ENCODE measurements at places on chromosomes 11 and 22.

- DNase-seq, result no peak
Observed at GRCh38 chr11:88252208-88252607, 77.0 kb upstream of the RAB38 start.

DNA sequence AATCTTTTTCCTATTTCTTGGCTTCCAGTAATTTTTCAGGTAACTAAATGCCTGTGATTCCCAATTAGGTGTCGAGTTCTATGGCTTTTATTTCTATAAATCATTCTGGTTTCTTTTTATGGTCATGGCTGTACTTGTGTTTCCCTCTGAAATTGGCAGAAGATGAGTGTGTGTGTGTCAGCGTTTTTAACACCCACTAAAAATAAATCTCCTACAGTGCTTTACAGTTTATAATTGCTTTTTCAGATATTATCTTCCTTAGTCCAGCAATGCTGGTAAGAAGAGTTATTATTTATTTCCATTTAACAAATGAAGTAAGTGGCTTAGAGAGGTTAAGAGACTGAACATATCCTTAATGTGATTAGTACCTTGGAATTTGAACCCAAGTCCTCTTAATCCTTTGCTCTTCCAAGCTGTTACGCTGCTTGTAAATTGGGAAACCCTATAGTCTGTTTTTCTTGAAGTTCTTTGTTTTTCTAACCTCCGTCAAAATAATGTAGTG lies 125.2 kb downstream of the TEAD1 start:
- DNase-seq, result no peak

DNA sequence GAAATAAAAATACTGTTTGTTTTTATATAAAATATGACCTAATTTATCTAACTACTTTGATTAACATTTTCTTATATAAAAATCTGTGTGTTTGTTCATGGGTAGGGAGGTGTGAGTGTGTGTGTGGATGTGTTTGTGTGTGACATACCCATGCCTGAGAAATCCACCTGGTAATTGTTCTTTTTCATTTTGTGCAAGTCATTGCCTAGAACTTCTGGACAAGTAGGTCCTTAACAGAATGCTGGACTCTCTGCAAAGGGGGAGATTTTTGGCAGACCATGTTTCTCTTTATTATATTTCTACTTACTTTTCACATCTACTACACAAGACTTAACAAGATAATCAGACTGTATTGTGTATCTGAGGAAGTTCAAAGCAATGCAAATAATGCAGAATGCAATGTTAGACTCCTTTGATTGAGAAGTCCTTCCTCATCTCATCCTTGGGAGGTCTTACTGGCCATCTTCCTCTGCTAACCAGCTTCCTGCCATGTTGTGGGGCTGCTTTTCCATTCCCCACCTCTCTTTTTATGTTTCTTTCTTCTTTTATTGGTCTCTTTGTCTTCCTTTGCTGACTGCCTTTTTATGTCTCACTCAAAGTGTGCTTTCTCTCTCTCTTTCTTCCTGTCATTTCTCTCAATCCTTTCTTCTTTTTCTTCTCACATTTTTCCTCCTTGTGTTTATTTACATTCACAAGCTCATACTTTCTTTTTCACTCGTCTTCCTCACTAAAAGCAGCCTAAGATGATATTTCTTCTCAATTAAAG lies 1017.0 kb upstream of the CNTN5 start:
- DNase-seq, result no peak

DNA sequence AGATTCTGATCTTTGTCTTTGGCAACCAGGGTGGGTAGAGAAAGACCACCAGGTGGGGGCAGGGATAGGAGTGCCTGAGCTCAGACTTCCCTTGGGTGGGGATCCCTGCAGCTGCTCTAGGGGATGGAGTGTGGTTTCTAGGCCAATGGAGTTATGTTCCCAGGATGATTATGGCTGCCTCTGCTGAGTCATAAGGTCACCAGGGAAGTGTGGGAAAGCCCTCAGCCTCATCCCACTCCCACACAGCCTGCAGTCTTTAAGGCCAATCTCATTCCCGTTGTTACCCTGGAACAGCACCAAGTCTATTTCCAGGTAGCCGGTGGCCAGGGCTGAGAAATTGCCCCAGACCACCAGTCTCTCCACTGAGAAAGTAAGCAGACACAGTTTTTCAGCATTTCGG lies 2269.3 kb upstream of the RAG2 start:
- DNase-seq, result no peak

GRCh38 chr11:132402071-132402684 lies 1031.8 kb downstream of the NTM start:
- DNase-seq, result peak; percentile 40

DNA sequence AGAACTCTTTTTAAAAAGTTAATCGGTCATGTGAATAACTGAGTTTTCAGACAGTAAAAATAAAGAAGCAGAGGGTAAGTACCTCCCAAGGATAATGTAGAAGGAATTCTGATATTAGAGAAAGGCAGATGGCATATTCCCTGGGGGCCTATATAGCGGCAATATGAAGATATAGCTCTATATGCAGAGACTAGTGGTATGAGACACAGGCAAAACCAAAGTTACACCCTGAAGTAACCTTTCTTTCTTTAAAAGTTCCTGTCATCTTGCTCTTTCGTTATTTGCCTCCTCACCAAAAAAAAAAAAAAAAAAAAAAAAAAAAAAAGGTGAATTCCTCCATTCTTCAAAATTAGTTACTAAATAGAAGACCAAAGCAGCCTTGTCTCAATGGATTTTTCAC lies 76.2 kb upstream of the ARHGAP32 start:
- DNase-seq, result no peak

- DNase-seq, result no peak
Observed at GRCh38 chr22:46055911-46056545, 79.1 kb upstream of the WNT7B start.

DNA sequence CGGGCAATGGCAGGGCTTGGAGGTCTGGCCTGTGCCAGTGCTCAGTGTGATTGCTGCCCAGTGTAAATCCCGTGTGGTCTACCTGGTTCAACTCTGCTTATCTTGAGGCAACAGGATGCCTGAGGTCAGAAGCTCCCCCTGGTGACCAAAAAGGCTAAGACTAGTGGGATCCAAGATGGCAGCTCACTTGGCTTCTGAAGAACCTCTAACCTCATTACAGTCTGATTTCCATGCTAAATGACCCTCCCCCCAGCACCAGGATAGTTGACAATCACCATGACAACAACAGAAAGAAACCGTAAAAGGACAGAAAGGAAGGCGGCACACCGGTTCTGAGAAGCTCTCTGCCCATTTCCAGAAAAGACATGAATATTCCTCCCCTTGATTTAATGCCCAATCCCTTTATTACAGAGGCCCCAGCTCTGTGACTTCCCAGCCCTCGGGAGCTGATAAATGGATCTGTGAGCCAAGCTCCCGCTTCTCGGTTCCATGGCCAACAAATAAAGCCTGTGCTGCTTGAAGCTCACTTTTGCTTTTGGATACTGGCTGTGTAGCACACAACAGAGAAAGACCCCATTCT lies 398.4 kb downstream of the CTTN start:
- no peak for DNase-seq

GRCh38 chr11:64544616-64545296 lies 46.3 kb upstream of the SLC22A12 start:
- DNase-seq, result no peak

- no peak for DNase-seq
Observed at GRCh38 chr11:12066056-12066798, 44.2 kb upstream of the MICAL2 start.

DNA sequence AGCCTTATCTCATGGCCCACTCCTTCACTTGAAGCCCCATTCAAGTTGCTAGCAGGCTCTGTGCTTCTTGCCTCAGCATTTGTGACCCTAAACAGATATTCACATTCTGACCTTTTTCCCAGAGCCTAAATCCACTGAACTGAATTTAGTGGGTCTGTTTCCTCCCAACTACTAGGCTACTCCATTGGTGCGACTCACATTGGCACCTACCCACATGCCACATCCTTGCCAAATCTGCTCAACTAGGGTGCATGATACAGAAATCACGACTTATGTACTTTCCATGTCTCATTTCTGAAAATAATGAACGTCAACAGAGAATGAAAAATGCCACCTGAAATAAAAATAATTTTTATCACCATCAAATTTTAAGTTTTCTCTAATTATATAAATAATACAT lies 8.4 kb upstream of the MMP12 start:
- DNase-seq, result no peak

- DNase-seq, result no peak
Observed at GRCh38 chr11:20639688-20640087, 29.7 kb upstream of the NELL1 start.

DNA sequence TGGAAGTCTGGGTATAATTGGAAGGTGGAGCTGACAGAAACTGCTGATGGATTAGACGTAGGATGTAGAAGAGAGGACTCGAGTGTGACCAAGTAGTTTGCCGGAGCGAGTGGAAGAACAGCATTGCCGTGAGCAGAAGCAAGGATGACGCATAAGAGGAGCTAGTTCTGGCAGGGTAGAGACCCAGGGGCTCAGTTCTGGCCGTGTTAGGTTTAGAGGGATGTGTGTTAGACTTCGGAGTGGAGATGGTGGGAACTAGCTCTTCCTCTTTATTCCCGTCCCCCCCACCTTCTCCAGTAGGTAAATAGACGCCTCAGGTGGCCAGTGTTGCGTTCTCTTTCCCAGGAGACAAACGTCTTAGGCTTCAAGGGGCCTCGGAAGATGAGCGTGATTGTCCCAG lies 19.1 kb downstream of the TUB start:
- no peak for DNase-seq

GRCh38 chr22:17370026-17370765 lies 936 bp downstream of the CECR2 start:
- no peak for DNase-seq

DNA sequence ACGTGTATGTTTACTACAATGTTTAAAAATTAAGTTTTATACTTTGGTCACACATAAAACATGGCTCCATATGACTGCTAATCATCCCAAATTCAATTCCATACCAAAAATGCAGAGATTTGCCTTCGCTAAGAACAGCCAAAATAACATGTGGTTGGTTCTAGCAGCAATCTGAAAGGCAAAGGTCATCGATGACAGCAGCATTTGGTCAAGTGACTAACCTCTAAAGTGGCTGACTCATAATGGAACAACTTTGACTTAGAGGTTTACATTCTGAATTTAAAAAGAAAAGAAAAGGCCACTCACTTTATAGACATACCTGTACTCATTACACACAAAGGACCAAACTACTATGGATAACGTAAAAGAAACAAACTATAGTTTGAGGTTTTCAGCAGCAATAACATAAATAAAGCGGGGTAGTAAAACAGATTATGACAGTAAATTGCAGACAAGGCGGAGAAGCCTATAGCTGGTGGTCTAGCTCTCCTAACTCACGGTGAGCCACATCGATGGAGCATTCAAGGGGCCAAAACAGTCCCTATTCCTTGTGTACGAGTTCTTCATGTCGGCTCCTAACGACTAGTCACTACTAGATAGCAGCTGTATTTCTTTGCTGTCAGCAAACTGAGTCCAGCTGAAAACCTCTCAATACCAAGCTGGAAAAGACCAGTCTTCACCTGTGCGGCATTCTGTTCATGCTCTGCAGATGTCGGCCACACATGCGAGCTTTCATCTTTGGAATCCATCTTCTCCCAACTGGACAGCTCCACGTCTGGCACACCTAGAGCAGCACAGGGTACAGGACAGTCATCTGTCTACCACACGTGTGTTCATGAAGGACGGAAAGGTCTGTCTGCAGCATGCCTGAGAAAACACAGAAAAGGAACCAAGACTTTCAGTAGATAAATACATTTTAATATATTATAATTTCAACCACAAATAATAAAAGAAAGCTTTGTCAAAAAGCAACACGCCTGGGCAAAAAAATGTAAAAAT lies 42.1 kb downstream of the PRDM10 start:
- DNase-seq, result no peak

DNA sequence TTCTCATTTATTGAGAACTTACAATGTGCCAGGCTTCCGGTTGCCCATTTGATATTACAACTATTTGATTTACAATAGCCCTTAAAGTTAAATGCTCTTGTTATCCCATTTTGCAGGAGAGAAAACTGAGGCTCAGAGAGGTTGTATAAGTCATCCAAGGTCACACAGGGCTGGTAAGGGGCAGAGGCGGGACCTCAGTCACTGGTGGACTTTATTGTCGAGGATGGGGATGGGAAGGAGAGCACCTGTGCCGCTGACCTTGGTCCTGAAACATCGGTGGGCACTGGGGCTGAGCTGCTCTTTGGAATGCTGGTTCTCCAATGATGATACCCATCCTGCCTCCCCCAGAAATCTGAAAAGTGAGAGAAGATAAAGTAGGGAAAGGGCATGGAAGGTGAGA lies 265.4 kb downstream of the MIAT start:
- no peak for DNase-seq

- no peak for DNase-seq
Observed at GRCh38 chr11:5368502-5369043, 15.0 kb upstream of the OR51M1 start.

DNA sequence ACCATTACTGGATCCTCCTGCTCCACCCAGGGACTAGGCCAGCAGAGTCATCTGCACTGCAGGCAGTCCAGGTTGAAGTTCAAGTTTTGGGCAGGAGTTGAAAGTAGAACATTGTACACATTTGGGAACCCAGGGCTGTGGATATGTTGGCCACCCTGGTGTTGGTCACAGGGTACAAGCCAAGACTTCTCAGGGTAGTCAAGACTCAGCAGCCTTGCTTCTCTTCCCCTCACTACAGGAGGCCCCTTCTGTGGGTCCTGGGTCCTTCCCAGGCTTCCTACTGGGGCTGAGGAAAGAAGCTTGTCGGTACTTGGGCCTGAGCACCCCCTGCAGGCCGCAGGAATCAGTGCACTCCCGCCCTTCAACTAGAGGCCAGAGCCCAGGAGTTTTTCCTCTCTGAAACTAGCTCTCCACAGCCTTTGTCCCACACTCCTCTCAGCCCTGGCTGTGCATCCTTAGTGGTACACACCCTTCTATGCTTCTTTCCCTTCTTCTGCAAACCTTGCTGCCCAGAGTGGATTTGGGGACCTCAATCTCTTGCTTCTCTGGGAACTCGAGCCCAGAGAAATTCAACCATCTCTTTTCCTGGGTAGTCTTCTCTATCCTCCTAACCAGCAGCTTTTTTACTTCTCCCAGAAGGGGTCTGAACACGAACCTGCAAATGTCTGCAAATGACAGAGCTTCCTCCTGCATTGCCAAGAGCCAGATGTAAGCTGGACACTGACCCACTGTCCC lies 2.6 kb upstream of the HPX start:
- peak; percentile 33 for DNase-seq

DNA sequence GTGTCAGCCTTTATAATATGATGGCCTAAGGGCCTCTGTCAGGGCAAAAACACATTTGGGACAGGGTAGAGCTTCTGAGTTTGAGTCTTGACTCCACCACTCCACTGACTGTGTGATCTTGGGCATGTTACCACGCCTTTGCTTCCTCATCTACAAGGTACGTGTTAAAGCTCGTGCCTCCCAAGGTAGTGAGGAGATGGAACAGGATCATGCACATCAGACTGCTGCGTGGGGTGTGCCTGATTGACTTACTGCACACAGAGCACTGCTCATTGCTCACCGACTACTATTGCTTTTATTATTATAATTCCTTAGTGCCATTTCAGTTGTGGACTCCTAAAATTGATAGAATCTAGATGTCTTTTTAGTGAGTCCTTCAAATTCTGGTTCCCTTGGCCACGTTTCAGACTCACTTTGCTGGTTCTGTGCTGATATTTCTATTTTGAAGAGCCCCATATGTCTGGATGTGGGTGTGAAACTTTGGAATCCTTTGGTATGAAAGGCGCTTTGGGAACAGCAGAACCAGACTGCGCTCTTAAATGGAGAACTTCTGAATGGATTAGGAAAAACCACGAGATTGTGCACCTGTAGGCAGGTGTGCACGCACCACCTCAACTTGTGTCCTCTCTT lies 44.1 kb upstream of the RAB1B start:
- no peak for DNase-seq

- no peak for DNase-seq
Observed at GRCh38 chr11:92687724-92688123, 281.7 kb upstream of the MTNR1B start.
